ENCODE measurements at places on chromosomes 7 and 10. TPM values are rescaled to one million over a fixed set of nuclear protein-coding genes. Genes with fewer than 3 reads are reported as not detected.

LCOR gene
- 15.0 TPM for polyA plus RNA-seq

MRC1 gene
- 0.07 TPM for polyA plus RNA-seq

RBP3 gene
- polyA plus RNA-seq = not detected

FXYD4 gene
- not detected for polyA plus RNA-seq

GRCh38 chr7:11969643-11970042 is 137.6 kb upstream of the THSD7A start:
- H3K36me3 ChIP-seq = no peaks in the 10 kb centered on the region
- no peaks in the 10 kb centered on the region for H3K4me1 ChIP-seq
- no peaks in the 10 kb centered on the region for H3K27me3 ChIP-seq
- H3K27ac ChIP-seq = no peak overlapping the region
- DNase-seq = no peak

- no peaks in the 10 kb centered on the region for H3K36me3 ChIP-seq
- H3K4me1 ChIP-seq = no peaks in the 10 kb centered on the region
- H3K27me3 ChIP-seq = no peaks in the 10 kb centered on the region
These were observed 105.3 kb downstream of the SORCS1 start for GRCh38 chr10:107059068-107059804.

DNA sequence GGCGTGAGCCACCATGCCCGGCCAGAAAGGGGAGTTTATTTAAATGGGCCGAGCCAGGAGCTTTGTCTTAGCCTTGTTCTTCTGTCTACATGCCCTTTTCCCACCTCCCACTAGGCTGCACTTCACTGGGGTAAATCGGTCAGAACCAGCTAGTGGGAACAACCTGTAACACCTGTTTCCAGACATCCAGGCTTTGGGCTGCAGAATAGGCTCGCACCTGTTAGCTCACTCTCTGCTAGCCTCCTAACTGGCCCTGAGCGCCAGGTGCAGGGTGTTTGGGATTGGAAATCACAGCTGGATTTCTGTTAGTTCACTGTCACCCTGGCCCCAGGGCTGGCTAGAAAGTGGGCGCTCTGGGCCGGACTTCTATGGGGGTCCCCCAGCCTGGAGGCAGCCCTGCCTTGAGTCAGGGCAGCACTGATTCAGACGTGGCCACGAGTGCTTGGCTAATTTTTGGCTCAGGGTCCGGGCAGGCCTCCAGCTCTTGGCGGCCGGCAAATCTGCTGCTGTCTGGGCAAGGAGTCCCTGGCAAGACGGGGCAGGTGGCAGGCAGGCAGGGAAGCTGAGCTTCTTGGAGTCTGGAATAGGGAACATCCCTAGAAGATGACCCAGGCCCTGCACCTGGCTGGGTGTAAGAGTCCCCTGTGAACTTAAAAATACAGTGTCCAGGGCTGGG is 48.6 kb downstream of the GTF2IRD1 start:
- H3K4me1 ChIP-seq = no peaks in the 10 kb centered on the region
- no peak overlapping the region for H3K4me3 ChIP-seq
- no peaks in the 10 kb centered on the region for H3K27me3 ChIP-seq
- H3K27ac ChIP-seq = no peak overlapping the region

DNA sequence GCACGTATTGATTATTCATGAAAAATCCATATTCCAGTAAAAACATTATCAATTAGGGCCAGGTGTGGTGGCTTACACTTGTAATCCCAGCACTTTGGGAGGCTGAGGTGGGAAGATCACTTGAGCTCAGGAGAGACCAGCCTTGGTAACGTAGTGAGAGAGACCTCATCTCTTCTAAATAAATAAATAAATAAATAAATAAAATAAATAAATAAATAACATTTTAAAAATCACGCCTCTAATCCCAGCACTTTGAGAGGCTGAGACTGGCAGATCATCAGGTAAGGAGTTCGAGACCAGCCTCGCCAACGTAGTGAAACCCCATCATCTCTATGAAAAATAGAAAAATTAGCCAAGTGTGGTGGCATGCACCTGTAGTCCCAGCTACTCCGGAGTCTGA is 32.1 kb downstream of the NRBF2 start:
- DNase-seq = no peak
- H3K4me3 ChIP-seq = no peak overlapping the region
- peaks cover 9% of the 10 kb centered on the region for H3K36me3 ChIP-seq
- no peaks in the 10 kb centered on the region for H3K27me3 ChIP-seq
- H3K4me1 ChIP-seq = no peaks in the 10 kb centered on the region

GRCh38 chr7:122315507-122316466 is 11.2 kb upstream of the FEZF1 start:
- H3K27ac ChIP-seq = no peak overlapping the region
- DNase-seq = no peak
- H3K4me1 ChIP-seq = no peaks in the 10 kb centered on the region
- peaks cover 7% of the 10 kb centered on the region for H3K27me3 ChIP-seq
